GM23338 (cell line): ENCODE measurements at places on chromosomes 13 and 19. TPM values are rescaled to one million over a fixed set of nuclear protein-coding genes. Genes with fewer than 3 reads are reported as not detected.

TLE6 gene
- 0.70 and 2.4 TPM in 2 replicates for total RNA-seq

DNA sequence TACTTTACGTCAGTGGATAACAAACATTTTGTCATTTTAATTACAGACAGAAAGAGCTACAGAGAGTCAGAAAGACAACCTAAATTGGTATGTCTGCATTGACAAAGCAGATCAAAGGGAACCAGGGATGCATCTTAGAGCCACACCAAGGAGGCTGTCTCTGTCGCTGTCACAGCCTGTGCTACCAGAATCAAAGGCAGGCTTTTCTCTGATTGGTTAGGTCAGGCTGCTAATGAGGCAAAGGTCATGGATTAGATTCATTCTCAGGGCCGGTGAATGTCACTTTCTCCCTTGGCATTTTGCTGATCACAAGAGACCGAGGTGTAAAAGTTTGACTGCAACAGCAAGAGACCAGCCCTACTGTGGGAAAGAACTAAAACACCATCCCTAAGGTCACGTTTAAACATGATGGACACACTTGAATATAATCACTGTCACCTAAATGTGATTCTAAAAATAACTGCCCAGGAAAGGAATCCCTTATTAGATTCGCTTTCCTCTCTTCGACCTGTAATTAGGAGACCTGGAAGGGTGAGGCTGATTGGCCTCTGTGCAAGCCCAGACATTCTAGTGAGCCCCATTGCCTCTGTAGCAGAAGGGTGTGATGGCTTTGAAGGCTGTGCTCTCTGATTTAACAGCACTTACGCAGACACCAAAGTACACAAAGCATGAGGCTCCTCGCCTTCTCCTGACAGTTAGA is 314.4 kb upstream of the NBEA start:
- peak; percentile 29 for DNase-seq
- no peak overlapping the region for H3K4me3 ChIP-seq
- no peak overlapping the region for H3K27ac ChIP-seq
- H3K27me3 ChIP-seq, result no peaks in the 10 kb centered on the region

DNA sequence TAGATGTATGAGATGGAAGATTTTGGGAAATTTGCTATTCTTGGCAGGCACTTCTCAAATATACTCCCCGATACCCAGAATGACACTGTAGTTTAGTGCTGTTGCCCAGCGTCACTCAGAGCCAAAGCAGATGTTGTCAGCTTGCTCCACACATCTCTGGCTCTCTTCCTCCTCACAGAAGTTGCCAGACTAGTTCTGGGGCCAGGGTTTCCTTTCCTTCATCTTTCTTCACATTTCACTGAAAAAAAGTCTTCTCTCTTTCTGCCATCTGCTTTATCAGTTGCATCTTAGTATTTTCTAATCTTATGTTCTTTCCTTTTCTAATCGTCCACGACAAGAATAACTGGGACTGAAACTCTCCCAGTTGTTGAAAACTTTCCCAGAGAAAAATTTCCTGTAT is 251.4 kb downstream of the RGCC start:
- no peak overlapping the region for H3K4me3 ChIP-seq
- H3K27ac ChIP-seq, result 0 out of 2 replicates have a peak overlapping the region, but pooled peaks have one; percentile 35
- peaks cover 29% of the 10 kb centered on the region for H3K4me1 ChIP-seq
- no peaks in the 10 kb centered on the region for H3K36me3 ChIP-seq
- peak; percentile 5 for DNase-seq

DNA sequence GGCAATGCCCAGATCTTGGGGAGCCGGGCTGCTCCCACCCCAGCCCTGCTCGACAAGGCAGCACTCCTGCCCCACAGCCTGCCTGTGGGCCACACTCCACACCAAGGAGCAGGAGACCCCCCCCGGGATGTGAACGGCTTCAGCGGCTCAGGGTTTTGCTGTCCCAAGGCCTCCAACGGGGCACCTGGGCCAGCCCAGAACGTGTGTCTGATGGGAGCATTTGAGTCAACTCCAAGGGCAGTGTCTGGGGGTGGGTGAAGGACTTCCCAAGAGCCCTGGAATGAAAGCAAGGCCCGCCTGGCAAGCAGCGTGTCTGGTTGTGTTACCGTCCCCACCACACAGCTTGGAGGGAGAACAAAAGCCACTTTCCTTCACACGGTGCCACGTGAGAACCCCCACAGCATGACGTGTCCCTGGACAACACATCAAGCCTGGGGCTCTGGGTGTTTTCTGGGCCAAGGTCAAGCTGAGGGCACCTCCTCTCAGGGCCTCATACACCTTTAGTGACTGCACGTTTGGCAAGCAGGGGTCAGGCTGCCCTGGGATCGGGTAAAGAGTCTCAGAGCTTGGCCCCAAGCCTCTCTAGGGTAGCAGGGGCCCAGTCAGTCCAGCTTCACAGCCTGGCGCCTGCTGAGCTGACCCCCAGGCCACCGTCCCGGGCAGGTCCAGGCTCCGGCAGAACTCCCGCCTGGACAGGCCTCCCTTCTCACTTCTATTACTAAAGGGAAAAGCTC is 6.0 kb downstream of the C13orf46 start:
- H3K27me3 ChIP-seq, result no peaks in the 10 kb centered on the region
- no peaks in the 10 kb centered on the region for H3K4me1 ChIP-seq
- no peak for DNase-seq

- peaks cover 18% of the 10 kb centered on the region for H3K4me1 ChIP-seq
- H3K36me3 ChIP-seq, result no peaks in the 10 kb centered on the region
- no peak overlapping the region for H3K4me3 ChIP-seq
- no peaks in the 10 kb centered on the region for H3K27me3 ChIP-seq
Observed at GRCh38 chr13:25847635-25848626, 203.9 kb downstream of the SHISA2 start.
